ENCODE measurements at places on chromosomes 7 and 10.

GRCh38 chr7:80591654-80592053 lies 46.8 kb upstream of the CD36 start:
- no peak for DNase-seq

DNA sequence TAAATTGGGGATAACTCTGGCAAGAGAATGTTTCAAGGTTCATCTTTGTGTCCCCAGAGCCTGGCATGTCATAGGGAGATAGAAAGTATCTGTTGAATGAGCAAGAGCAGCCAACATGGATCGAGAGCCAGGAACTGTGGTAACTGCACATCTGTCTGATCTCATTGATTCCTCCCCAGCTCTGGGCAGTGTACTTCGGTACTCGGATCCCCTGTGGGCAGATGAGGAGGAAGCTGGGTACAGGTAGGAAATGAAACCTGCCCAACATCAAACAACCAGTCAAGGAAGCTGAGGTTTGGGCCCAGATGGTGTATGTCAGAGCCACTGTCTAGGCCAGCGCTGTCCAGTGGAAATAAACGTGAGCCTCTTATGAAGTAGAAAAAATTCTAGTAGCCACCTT lies 76.4 kb downstream of the GRK5 start:
- no peak for DNase-seq

DNA sequence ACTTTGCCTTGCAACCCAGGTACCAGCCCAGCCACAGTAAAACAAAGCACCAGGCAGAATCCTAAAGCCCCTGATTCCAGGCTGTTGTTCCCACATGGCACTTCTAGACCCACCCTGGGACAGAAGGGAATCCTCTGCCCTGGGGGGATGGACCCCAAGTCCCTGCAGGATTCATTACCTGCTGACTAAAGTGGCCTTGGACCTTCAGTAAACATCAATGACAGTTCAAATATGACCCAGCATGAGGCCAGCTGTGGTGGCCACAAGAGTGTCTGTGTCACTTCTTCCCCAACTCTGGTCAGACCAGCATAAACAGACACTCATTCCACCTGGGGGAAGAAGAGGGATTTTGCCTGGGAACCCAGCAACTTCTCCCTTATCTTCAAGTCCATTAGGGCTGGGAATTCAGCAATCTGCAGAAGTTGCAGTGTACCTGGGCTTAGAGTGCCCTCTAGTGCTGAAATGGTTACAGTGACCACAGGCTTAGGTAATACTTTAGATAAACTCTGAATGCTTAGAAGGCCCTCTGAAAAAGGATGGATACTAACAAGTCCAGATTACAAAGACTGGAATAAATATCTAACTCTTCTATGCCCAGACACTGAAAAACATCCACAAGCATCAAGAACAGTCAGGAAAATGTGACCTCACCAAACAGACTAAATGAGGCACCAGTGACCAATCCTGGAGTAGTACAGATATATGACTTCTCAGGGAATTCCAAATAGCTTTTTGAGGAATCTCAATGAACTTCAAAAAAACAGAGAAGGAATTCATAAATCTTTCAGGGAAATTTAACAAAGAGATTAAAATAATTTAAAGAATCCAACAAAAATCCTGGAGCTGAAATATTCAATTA lies 108.5 kb upstream of the TMEM168 start:
- DNase-seq: no peak

GRCh38 chr7:23600236-23600635 lies 3.1 kb downstream of the CCDC126 start:
- DNase-seq: no peak

DNA sequence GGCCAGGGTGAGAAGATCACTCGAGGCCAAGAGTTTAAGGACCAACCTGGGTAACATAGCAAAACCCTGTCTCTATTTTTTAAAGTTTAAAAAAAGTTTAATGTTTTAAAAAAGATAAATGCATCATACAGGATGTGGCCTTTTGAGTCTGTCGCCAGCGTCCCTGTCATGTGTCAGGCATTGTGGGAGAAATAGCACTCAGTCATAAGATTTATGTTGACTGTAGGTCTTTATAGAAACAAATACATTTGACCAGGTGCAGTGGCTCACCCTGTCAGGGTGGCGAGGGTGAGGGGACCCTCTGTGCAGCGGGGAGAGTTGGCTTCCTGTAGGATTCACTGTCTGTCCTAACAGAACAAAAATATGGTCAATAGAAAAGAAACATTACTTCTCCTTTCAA lies 63.5 kb upstream of the SH2B2 start:
- no peak for DNase-seq

DNA sequence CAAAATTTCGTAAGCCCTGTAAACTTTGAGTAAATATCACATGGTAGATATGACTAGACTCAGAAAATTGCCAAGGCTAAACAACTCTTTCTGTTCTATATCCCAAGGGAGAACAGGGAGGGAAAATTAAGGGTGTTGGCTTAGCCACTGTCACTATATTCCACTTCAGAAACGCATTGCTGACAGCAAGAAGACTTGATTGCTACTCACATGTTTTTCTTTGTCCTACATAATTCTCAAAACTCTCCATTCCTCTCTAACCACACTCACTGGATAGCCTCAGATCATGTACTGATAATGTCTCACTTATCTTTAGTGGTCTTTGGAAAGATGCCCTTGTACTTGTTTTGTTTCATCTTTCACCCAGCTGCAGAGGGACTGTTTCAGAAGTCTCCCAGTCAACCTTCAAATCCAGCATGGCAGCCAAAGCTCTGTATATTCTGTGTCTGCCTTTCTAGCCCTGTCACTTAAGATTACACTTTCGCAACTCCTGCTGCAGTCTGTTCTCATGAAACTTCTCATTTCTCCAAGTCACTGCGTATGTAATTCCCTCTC lies 582.4 kb upstream of the FZD8 start:
- DNase-seq: no peak

GRCh38 chr7:66050337-66050957 lies 25.2 kb upstream of the ASL start:
- DNase-seq: no peak

DNA sequence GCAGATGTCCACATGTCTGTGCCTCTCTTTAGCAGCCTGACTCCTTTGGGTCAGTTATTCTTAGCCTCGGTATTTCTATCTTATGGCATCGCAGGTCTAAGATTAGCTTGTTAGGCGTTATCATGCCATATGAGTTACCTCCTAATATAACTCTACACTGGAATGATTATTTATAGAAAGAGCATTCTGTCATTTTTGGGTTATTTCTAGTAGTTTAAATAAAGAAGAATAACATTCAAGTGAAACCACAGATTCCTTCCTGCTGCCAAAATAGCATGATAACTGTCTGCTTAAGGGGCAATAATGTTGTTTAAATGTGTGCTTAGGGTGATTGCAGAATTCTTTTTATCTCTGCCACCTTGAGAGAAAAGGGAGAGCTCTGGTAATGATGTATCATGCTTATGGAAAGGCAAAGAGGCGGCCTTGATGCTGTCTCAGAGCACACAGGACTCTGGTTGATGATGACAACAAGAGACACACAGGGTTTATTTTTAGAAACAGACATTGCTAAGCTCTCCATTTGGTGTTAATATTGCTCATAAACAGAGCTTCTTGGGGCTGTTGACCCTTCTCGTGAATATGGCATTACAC lies 10.4 kb downstream of the HDAC9 start:
- DNase-seq: no peak
